ENCODE measurements at places on chromosomes 3 and 15.

- DNase-seq, result peak; percentile 33
These were observed 751.0 kb downstream of the VGLL3 start for GRCh38 chr3:86239946-86240345.

DNA sequence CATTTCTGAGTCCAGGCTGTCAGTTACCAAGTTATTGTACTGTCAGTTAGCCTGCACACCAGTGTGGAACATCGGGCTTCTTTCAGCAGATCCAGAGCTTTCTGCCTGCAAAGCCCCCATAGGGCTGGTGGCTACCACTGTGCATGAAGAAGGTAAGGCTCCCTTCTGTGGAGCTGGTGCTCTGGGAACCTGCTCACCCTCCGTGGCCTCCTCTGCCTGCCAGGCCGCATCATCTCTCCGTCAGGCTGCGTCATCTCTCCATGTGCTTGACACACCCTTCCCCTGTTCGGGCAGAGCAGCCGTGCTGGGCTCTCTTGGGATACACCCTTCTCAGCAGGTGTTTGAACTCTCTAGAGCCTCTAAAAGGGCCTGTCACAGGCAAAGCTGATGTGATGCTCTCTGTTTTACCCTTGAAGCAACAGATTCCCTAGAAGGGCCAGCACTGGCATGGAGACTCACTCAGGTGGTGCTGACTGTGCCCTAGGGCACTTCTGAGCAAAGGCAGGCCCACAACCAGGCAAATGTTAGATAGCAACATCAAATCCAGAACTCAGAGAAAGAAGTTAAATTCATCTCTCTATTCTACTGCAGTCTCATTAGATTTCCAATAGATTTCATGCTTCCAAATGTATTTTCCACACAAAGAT is 261.1 kb downstream of the EPHB1 start:
- DNase-seq, result peak; percentile 16

DNA sequence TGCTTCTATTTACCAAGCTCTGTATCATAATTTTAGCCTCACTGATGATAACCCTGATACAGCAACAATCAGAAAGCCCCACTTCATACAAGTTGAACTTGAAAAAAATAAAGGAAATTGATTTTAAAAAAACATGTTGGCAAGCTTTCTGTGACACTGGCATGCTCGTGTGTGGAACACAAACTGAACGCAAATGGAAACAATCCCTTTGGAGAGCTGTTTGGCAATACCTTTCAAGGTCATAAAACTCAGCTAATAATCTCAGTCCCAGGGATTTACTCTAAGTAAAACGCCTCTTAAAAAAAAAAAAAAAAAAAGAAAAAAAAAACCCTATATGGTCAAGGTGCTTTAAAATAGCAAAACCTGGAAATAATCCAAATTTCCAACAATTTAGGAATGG is 166.7 kb upstream of the BCL6 start:
- DNase-seq, result no peak

GRCh38 chr3:61776390-61776789 is 215.0 kb downstream of the PTPRG start:
- no peak for DNase-seq

- no peak for DNase-seq
These were observed 1.4 kb downstream of the VEPH1 start for GRCh38 chr3:157501863-157502262.

DNA sequence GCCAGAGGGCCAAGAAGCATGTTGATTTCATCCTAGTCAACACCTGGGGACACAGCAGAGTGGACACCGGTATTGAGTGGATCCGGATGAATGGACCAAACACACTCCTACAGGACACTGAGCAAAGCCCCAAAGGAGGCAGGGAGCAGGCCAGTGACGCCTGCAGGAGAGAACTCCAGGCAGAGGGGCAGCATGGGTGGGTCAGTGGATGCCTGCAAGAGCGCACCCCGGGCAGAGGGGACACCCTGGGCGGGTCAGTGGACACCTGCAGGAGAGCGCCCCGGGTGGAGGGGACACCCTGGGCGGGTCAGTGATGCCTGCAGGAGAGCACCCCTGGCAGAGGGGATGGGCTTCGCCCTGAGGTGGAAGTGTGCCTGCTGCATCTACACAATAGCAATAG is 27.6 kb upstream of the HRH1 start:
- DNase-seq, result no peak

- DNase-seq, result no peak
These were observed 240.5 kb upstream of the HES1 start for GRCh38 chr3:193895409-193895808.

DNA sequence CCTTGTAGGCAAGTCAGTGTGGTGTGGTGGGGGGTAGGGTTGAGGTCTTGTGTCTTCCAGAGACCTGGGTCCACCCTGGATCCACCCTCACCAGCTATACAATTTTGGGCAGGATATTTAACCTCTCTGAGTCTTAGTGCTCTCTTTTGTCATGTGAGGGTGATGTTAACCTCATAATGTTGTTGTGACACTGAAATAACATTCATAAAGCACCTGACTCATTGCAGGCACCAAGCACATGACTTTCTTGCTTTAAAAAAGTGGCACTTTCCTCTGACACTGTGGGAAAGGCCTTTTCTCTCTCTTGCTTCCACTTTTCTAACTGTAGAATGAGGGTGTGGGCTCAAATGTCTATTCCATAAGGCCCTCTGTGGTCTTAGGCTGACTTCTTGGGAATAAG is 75.5 kb downstream of the SCN10A start:
- no peak for DNase-seq

- DNase-seq, result no peak
These were observed 1.2 kb downstream of the PSTPIP1 start for GRCh38 chr15:76996076-76996525.
